ENCODE measurements at places on chromosomes 16 and 17. TPM values are rescaled to one million over a fixed set of nuclear protein-coding genes. Genes with fewer than 3 reads are reported as not detected.

Gene SPN
- total RNA-seq, result 2.1 TPM

Gene DNAH9
- 0.27 TPM for total RNA-seq

Gene AARSD1
- 25.7 TPM for total RNA-seq

Gene RRAD
- total RNA-seq, result not detected

- no peaks in the 10 kb centered on the region for H3K27me3 ChIP-seq
- DNase-seq, result no peak
- H3K4me1 ChIP-seq, result no peaks in the 10 kb centered on the region
- no peak overlapping the region for H3K27ac ChIP-seq
These were observed 14.8 kb downstream of the PLD6 start for GRCh38 chr17:17191346-17191792.

DNA sequence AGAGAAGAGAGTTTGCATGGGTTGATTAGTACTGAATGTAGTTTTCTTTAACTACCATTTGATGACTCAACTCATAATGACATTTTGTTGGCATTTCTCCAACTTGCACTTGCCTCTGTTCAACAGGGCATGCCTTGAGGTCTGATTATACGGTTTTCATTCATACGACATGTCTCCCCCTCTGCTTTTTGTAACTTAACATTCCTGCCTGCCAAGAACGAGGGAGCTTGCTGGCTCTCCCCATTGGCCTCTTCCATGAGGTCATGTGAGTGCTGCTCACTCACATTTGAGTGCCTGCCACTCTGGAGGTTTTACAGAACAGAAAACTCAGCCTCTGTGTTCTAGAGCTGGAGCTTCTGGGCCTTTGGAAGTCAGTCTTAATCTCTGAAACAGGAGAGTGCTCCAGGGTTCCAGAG lies 19.7 kb downstream of the MAP2K6 start:
- H3K36me3 ChIP-seq, result no peaks in the 10 kb centered on the region
- peak overlapping the region; percentile 97 for H3K27ac ChIP-seq
- H3K4me1 ChIP-seq, result peaks cover 69% of the 10 kb centered on the region
- H3K4me3 ChIP-seq, result no peak overlapping the region

DNA sequence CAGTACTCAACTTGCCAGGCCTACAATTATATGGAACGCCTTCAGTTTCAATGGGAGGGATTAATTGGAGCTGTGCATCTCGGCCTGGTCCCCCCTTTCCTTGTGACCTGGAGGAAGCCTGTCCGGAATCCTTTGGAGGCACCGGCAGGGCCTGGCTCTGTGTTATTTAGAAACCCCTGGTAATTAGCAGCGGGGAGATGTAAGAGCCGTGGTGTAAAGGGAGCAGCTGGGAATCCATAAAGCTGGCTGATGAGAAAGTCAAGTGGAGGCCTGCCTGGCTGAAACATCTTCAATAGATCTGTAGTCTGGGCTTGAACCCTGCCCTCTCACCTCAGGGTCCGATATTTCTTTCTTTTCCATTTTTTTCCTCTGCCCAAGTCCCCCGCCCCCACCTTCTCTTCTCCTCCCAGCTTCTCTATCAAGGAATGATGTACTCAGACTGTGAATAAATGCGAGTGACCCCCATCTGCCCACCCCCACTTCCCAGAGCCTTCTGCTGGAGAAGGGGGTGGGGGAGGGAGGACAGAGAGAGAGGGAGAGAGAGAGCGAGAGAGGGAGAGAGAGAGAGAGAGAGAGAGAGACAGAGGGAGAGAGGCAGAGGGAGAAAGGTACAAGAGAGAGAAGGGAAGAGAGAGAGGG lies 495.5 kb upstream of the ZFHX3 start:
- DNase-seq, result no peak
- peaks cover 54% of the 10 kb centered on the region for H3K4me1 ChIP-seq
- H3K27me3 ChIP-seq, result no peaks in the 10 kb centered on the region
- no peak overlapping the region for H3K4me3 ChIP-seq
